ENCODE measurements at places on chromosomes 6 and 20. TPM values are rescaled to one million over a fixed set of nuclear protein-coding genes. Genes with fewer than 3 reads are reported as not detected.

SNAP91 gene
- total RNA-seq: not detected

COL9A3 gene
- 59.7 TPM for total RNA-seq

SAMD10 gene
- 47.2 TPM for total RNA-seq

WFDC10B gene
- total RNA-seq: not detected

SLC26A8 gene
- total RNA-seq: not detected

PTPRT gene
- total RNA-seq: not detected

SSTR4 gene
- total RNA-seq: not detected

CLPSL2 gene
- not detected for total RNA-seq

CALHM6 gene
- total RNA-seq: not detected

EPHA7 gene
- not detected for total RNA-seq

SLC44A4 gene
- total RNA-seq: 124 TPM

SLC4A11 gene
- 1.3 TPM for total RNA-seq

LY86 gene
- not detected for total RNA-seq

FAM184A gene
- not detected for total RNA-seq

SLCO4A1 gene
- 78.8 TPM for total RNA-seq

BCAS1 gene
- 42.4 TPM for total RNA-seq

ENPP3 gene
- total RNA-seq: not detected

LY6G5B gene
- 3.6 TPM for total RNA-seq

CD24 gene
- total RNA-seq: 389 TPM

PLCB4 gene
- 0.21 TPM for total RNA-seq

FAM209B gene
- not detected for total RNA-seq

IGF2R gene
- total RNA-seq: 51.2 TPM

TRAPPC3L gene
- not detected for total RNA-seq

CST2 gene
- total RNA-seq: not detected

TMC2 gene
- not detected for total RNA-seq

C20orf144 gene
- not detected for total RNA-seq

RHAG gene
- total RNA-seq: not detected

IL20RA gene
- 16.7 TPM for total RNA-seq

DUSP15 gene
- total RNA-seq: not detected

METTL24 gene
- total RNA-seq: not detected

SIRPD gene
- not detected for total RNA-seq

NOX3 gene
- not detected for total RNA-seq

BMP7 gene
- not detected for total RNA-seq

NKX2-2 gene
- not detected for total RNA-seq

PRR18 gene
- total RNA-seq: 0.05 TPM

SEMG1 gene
- not detected for total RNA-seq

C4B gene
- total RNA-seq: 1.4 TPM
